HTR-8/SVneo (cell line): ENCODE measurements at places on chromosomes 2 and 18.

GRCh38 chr18:21575656-21576055 lies 24.8 kb downstream of the ESCO1 start:
- DNase-seq, result no peak

DNA sequence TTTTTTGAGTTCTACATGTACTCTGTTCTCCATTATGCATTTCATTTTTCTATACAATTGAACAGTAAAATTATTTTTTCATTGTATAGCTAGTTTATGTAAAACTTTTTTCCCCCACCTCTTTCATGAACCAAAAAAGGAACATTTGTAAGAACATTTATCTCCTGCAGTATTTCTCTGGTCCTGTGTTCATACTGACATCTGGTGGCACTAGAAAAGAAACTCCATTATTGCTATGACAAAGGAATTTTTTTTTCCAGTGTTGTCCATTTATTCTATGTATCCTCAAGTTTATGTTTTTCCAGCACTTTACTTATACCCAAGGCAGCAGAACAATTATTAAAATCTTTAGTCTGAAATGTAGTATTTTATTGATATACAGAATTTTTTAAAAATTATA lies 27.4 kb upstream of the CHAC2 start:
- DNase-seq, result peak; percentile 15

GRCh38 chr2:162720559-162721271 lies 117.9 kb downstream of the KCNH7 start:
- no peak for DNase-seq

GRCh38 chr18:38886861-38887670 lies 1321.5 kb upstream of the CELF4 start:
- no peak for DNase-seq

GRCh38 chr2:206723288-206723687 lies 5.1 kb upstream of the DYTN start:
- no peak for DNase-seq

DNA sequence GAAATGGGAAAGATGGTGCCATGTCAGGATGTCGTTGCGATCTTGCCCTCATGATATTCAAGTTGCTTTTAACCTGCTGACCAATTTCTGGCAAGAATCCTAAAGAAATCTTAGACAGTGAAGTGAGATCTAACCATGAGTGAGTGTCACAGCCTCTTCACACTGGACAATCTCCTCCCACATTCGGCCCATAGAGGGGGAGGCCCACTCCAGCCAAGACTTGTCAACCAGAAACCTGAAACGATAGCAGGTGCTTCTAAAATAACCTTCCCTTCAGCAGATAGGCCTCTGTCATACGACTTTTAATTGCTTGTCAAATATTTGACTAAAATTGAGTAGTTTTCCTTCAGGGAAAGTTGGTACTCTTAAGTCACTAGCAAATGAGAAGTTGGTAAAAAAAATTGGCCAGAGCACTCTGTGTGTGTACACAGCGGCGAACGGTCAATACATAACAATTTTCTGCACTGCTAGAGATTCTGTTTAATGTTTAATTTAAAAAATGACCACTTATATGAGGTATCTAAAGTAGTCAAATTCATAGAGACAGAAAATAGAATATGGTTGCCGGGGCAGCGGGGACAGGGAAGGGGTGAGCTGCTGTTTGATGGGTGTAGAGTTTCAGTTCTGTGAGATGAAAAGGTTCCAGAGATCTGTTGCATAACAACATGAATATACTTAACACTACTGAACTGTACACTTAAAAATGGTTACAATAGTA lies 110.2 kb downstream of the VAPA start:
- DNase-seq, result no peak

- DNase-seq, result no peak
These were observed 353.8 kb downstream of the PARD3B start for GRCh38 chr2:204898928-204899640.

GRCh38 chr2:2095360-2096093 lies 235.5 kb downstream of the MYT1L start:
- no peak for DNase-seq

- DNase-seq, result no peak
These were observed 269.4 kb upstream of the LRATD1 start for GRCh38 chr2:14363137-14363536.
